Subcutaneous preadipocyte (primary cell): ENCODE measurements at places on chromosomes 12 and 14. TPM values are rescaled to one million over a fixed set of nuclear protein-coding genes. Genes with fewer than 3 reads are reported as not detected.

WSCD2 gene
- total RNA-seq, result not detected in 2 replicates

MEG3 gene
- total RNA-seq, result 166 and 169 TPM in 2 replicates

KLRC3 gene
- not detected in 2 replicates for total RNA-seq

AGAP2 gene
- under 0.01 and 0.39 TPM in 2 replicates for total RNA-seq

ASB2 gene
- under 0.01 TPM in 1 of 2 replicates, not detected in the other for total RNA-seq

TMEM63C gene
- total RNA-seq, result not detected in 2 replicates

BTBD7 gene
- 20.6 and 24.6 TPM in 2 replicates for total RNA-seq

SYCP3 gene
- total RNA-seq, result 0.39 TPM in 1 of 2 replicates, not detected in the other

KLRK1 gene
- not detected in 2 replicates for total RNA-seq

RFLNA gene
- not detected in 2 replicates for total RNA-seq

ADAM20 gene
- total RNA-seq, result 0.78 and 1.1 TPM in 2 replicates

JPH4 gene
- total RNA-seq, result not detected in 2 replicates

CACNB3 gene
- total RNA-seq, result 11.3 and 14.0 TPM in 2 replicates

AMHR2 gene
- not detected in 2 replicates for total RNA-seq

NOPCHAP1 gene
- total RNA-seq, result 7.3 and 8.8 TPM in 2 replicates

KRT80 gene
- total RNA-seq, result under 0.01 TPM in 1 of 2 replicates, not detected in the other

CDCA3 gene
- total RNA-seq, result 29.4 and 36.4 TPM in 2 replicates

ADSS1 gene
- 0.39 and 0.73 TPM in 2 replicates for total RNA-seq

ACADS gene
- 10.6 and 10.7 TPM in 2 replicates for total RNA-seq

TMEM116 gene
- total RNA-seq, result 7.7 and 8.0 TPM in 2 replicates

SPIC gene
- total RNA-seq, result not detected in 2 replicates

ARHGAP9 gene
- total RNA-seq, result under 0.01 TPM in 1 of 2 replicates, not detected in the other

C14orf180 gene
- total RNA-seq, result not detected in 2 replicates

RPS6KL1 gene
- total RNA-seq, result 0.37 and 2.3 TPM in 2 replicates

IAPP gene
- total RNA-seq, result not detected in 2 replicates

CD163 gene
- total RNA-seq, result under 0.01 TPM in 2 replicates

CCDC175 gene
- not detected in 2 replicates for total RNA-seq

PLBD2 gene
- 33.8 and 37.5 TPM in 2 replicates for total RNA-seq

WNT5B gene
- 56.6 and 76.4 TPM in 2 replicates for total RNA-seq

SELPLG gene
- total RNA-seq, result 0.73 and 0.98 TPM in 2 replicates

GNB3 gene
- total RNA-seq, result 1.1 and 2.2 TPM in 2 replicates

SRSF5 gene
- total RNA-seq, result 80.8 and 89.7 TPM in 2 replicates

KRT6C gene
- total RNA-seq, result not detected in 2 replicates

DAO gene
- not detected in 2 replicates for total RNA-seq

HEBP1 gene
- total RNA-seq, result 14.3 and 14.7 TPM in 2 replicates

GPR132 gene
- total RNA-seq, result under 0.01 TPM in 1 of 2 replicates, not detected in the other

RNF212B gene
- not detected in 2 replicates for total RNA-seq

ETFRF1 gene
- total RNA-seq, result 14.7 and 18.0 TPM in 2 replicates

CLEC2B gene
- 32.1 and 53.6 TPM in 2 replicates for total RNA-seq

MYO1H gene
- total RNA-seq, result not detected in 2 replicates

ERP27 gene
- not detected in 2 replicates for total RNA-seq

PTCSC3 gene
- total RNA-seq, result not detected in 2 replicates

KRT3 gene
- not detected in 2 replicates for total RNA-seq

OVCH1 gene
- total RNA-seq, result 0.37 and 0.98 TPM in 2 replicates

AMN gene
- under 0.01 TPM in 1 of 2 replicates, not detected in the other for total RNA-seq

KRT78 gene
- not detected in 2 replicates for total RNA-seq

SLC35F4 gene
- 0.59 TPM in 1 of 2 replicates, not detected in the other for total RNA-seq

KCNH3 gene
- total RNA-seq, result under 0.01 TPM in 1 of 2 replicates, not detected in the other

IL31 gene
- total RNA-seq, result not detected in 2 replicates

AMDHD1 gene
- 0.39 TPM in 1 of 2 replicates, not detected in the other for total RNA-seq

LMNTD1 gene
- total RNA-seq, result 1.4 TPM in 1 of 2 replicates, not detected in the other

APOLD1 gene
- 5.1 and 5.5 TPM in 2 replicates for total RNA-seq

STRAP gene
- 85.4 and 90.4 TPM in 2 replicates for total RNA-seq

HOXC10 gene
- total RNA-seq, result 6.6 TPM in 1 of 2 replicates, not detected in the other

IL26 gene
- total RNA-seq, result not detected in 2 replicates

CABP1 gene
- 0.20 and 0.37 TPM in 2 replicates for total RNA-seq

TMPRSS12 gene
- total RNA-seq, result not detected in 2 replicates

FBXO34 gene
- 15.4 and 21.7 TPM in 2 replicates for total RNA-seq
